ENCODE measurements at places on chromosomes 7 and 10.
A peak's percentile ranks its signal among the peaks of the same experiment; 100 is the strongest.

DNA sequence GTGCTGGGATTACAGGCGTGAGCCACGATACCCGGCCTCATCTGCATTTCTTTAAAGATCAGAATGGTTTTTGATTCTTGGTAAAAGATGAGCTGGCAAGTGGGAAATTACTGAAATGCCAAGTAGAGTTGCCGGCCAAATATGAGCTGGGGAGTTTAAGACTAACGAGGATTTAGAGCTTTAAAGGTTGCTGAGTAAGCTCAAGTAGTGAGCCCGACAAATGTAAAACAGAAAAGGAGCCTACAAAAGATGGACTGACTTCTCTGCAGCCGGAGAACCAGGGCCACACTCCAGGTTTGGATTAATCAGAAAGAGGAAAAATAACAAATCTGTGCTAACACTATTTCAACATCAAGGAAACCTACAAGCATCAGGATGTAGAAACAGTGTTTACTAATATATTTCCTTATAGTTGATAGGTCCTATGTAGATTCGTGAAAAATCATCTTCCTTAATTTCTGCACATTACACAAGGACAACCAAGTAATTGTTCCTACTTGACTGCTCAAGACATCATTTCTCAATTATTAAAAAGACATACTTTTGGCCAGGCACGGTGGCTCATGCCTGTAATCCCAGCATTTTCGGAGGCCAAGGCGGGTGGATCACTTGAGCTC is 49.6 kb downstream of the MPP7 start:
- no peak for DNase-seq

GRCh38 chr7:36316319-36316718 is 73.3 kb upstream of the ANLN start:
- no peak for DNase-seq

- DNase-seq, result no peak
These were observed 16.4 kb downstream of the NOD1 start for GRCh38 chr7:30462179-30462578.

DNA sequence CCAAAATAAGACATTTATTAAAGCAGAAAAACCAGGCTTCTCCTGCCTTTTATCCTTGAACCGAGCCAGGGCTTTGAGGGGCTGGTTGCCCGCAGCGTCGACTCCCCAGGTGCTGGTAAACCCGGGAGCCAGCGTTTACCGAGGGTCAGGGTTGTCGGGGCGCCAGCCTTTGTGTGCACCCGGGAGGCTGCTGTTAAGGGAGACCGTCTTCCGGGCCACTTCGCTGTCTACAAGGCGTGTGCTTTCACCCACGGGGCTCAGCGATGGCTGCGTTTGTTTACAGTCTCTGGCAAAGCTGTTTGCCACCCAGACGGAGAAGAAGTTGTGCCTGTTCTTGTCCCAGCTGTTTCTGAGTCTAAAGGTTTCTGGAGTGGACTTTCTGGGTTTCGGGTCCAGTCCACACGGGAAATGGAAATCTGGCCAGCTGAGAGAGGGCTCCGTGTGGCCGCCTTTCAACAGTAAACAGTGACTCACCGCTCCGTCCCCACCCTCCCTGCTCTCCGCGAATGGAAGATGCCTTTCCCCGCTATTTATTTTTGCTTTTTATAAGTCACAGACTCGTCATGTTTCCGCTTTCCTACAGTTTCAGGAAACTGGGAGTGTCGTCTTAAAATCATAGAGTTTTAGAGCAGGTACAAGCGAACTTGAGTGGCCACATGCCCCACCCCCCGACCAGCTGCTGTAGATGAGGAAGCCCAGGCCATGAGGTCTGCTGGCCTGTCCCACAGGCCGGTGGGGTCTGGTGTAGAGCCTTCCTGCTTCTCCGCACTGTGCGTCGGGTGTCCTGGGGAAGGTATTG is 2.2 kb downstream of the MAFK start:
- DNase-seq, result peak; percentile 70

GRCh38 chr7:132709971-132710567 is 133.8 kb upstream of the PLXNA4 start:
- DNase-seq, result no peak

- no peak for DNase-seq
These were observed 34.4 kb downstream of the AGR3 start for GRCh38 chr7:16847381-16847860.

DNA sequence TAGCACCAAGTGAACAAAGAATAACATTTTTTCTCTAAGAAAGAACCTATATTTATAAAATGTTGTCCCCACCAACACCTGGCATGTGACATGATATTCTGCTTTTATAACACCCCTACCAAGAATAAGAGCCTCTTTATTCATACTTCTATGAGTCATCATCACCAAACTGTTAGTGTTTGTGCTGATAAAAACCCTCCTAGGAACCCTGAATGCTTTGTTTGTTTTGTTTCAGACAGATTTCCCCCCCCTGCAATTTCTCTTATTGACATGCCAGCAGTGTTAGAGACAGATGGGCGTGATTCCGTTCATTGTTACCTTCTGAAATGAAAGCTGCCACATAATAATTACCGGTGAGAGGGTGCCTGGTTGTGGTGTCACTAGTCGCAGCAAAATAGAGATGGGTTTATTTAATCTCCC is 651.1 kb downstream of the SORCS1 start:
- no peak for DNase-seq

- DNase-seq, result no peak
These were observed 33.4 kb upstream of the PLPP4 start for GRCh38 chr10:120423431-120424197.

GRCh38 chr7:40297741-40298311 is 163.0 kb downstream of the SUGCT start:
- no peak for DNase-seq

- DNase-seq, result no peak
These were observed 2.7 kb upstream of the HERPUD2 start for GRCh38 chr7:35697414-35698175.

GRCh38 chr7:155581107-155581830 is 34.9 kb upstream of the CNPY1 start:
- no peak for DNase-seq

GRCh38 chr7:108328174-108328651 is 128.0 kb downstream of the NRCAM start:
- DNase-seq, result no peak

- no peak for DNase-seq
These were observed 116.6 kb downstream of the KMT2E start for GRCh38 chr7:105130580-105130979.

GRCh38 chr7:42142089-42142488 is 94.9 kb downstream of the GLI3 start:
- no peak for DNase-seq

DNA sequence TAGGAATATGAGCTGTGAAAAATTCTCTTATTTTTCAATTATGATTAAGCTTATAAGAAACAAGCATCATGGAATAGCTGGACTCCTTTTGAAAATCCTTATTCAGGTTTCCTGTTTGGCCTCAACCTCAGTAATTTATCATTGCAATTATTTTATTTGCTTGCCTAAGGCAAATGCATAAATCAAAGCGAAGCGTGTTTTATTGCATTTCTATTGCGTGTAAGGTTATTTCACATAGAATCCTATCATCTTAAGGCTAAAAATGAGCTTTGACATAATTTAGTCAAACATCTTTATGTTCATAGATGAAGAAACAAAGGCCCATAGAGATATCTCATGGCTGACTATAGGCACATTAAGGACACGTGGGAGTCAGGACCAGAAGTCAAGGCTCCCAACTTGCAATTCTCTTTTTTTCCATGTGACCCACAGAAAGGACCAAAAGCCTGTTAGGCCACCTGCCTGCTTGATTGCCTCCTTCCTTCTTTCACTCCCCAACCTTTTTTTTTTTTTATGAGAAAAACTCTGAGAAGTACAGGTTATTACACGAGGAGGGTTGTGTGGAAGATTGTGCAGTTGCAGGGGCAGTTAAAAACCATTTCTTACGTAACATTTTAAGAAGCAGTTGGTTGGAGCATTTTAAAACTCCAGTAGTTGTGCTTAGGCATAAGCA is 261.0 kb downstream of the HDAC9 start:
- DNase-seq, result no peak

DNA sequence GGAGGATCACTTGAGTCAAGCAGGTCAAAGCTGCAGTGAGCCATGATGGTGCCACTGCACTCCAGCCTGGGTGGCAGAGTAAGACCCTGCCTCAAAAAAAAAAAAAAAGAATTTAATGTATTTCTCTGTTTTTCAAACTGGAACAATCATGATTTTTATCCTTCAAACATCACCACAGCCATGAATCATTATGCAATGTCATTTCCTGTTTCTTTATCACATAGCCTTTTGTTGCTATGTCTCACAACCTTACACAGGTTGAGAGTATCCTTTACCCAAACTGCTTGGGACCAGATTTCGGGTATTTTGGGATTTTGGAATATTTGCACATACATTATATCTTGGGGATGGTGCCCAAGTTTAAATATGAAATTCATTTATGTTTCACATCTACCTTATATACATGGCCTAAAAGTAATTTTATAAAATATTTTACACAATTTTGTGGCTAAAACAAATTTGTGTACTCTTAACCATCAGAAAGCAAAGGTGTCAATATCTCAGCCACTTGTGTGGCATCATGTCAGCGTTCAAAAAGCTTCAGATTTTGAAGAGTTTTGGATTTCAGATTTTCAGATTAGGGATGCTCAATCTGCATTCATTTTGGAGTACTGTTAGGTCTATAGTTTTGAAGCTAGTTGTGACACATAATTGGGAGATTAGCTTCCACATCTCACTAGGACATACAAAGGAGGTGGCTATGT is 8.2 kb downstream of the NT5C3A start:
- DNase-seq, result no peak

- no peak for DNase-seq
These were observed 153.2 kb downstream of the TCF7L2 start for GRCh38 chr10:113103131-113103840.

- no peak for DNase-seq
These were observed 4.8 kb upstream of the PRRT4 start for GRCh38 chr7:128366300-128366699.
